ENCODE measurements at places on chromosomes 7 and 10.
A peak's percentile ranks its signal among the peaks of the same experiment; 100 is the strongest.

- no peak for DNase-seq
These were observed 135.1 kb upstream of the GHITM start for GRCh38 chr10:84004221-84004620.

DNA sequence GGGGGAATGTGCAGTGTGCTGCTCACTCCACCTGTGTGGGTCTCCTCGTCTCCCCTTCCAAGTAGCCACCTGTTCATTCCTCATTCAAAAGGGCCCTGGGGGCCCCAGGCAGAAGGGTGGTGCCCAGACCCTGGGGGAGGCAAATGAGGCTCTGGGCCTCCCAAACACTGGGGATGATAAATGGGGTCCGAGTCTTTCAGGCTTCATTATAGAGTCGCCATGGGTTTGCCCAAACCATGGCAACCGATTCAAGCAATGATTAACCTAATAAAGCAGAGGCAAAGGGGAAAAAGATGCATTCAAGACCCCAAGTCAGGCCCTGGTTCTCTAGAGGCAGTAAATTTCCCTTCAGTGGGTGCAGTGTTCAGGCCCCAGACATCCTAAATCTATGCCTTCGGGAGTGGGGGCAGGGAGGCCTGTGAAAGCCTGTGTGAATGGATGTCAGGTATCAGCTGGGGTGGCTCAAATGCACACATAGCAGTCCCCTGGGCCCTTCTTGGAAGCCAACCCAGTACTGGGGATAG is 10.4 kb downstream of the NEUROG3 start:
- DNase-seq = no peak

GRCh38 chr7:111678281-111678680 is 116.0 kb upstream of the IMMP2L start:
- no peak for DNase-seq

- DNase-seq = no peak
These were observed 11.8 kb downstream of the BTBD16 start for GRCh38 chr10:122282909-122283308.

GRCh38 chr10:21494191-21495001 is 31.1 kb downstream of the SKIDA1 start:
- peak; percentile 58 for DNase-seq

GRCh38 chr7:121307021-121307574 is 21.7 kb upstream of the WNT16 start:
- no peak for DNase-seq

GRCh38 chr7:93715234-93715633 is 140.7 kb upstream of the CALCR start:
- DNase-seq = peak; percentile 53

DNA sequence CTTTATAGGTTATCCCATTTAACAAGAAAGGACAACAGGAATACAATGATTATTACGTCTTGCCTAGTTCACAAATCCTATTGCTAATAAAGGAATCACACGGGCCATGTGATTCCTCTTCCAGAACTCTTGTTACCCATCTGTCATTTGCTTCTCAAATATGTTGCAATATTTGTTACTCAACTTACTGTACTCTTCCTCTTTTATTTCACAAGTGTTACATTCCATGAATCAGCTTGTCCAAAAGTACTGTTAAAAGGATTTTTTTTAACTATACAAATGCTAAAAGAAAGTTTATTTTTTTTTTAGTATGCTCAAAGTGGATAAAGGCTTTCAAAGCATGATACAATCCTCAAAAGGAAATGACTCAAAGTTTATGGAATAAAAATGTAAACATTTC is 3.9 kb upstream of the CD36 start:
- no peak for DNase-seq

- no peak for DNase-seq
These were observed 6.3 kb downstream of the RAPGEF5 start for GRCh38 chr7:22350466-22351328.

DNA sequence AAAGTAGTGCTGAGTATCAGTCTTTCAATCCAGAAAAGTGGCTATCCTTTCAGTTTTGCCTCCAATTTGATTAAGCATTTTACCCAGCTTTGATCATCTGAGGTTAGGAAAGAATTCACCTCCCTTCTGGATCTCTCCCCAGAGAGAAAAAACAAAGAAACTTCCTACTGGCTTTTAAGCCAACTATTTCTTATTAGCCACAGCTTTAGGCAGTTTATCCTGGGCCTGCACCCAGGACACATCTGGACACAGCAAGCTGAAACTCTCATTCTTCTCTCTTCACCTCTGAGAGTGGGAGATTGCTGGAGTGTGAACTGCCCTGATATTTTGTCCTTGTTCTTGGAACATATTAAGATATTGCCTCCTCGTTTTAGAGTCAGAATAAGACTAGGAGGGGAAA is 43.5 kb upstream of the LSM8 start:
- no peak for DNase-seq

GRCh38 chr7:57579454-57579853 is 129.5 kb downstream of the ZNF716 start:
- no peak for DNase-seq

DNA sequence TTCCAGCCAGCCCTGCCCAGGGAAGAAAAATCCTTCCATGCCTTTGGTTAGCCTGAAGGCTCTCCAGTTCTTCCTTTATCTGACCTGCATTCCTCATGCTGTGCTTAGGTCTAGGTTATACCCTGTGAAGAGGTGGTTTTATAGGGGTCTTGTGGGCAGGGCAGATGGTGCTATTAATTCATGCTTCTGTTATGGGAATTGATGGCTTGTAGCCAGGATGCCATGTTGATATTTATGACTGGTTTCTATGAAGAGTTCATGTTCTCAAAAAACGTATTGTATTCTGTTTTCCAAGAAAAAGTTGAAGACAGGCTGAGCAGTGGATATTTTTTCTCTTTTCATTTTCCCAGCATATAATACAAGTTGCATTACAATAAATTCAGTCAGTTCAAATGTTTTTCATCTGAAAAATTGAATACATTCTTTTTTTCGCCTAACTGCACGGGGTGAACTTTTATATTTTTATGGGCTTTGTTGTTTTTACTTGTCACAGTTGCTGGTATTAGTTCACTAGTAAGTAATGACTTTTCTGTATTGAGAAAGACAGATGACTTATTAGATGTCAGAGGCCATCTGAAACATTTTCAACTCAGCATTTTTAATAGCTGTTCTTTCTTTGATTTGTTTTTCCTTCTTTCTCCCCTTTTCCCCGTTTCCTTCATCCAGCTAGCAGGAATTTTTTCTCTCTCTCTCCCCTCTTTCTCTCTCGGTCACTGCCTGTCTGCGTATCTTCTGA is 322.8 kb downstream of the LRMDA start:
- DNase-seq = no peak

DNA sequence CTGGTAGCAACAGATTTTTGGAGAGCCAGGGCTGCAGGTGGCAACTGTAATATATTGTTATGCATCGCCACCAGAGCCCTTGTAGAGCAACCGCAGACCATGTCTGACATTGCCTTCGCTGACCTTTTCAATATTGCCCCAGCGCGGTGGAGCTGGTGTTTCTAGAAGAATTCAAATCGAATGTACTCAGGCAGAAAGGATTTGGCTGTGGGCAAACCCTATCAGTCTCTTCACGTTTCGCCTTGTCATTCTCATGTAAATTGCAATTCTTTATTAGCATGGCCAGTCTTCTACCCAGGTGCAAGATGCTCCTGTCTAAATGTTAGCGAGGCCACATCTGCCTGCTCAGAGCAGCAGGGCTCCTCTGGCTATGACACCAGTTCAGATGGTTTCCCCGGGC is 490.2 kb upstream of the AUTS2 start:
- DNase-seq = no peak

DNA sequence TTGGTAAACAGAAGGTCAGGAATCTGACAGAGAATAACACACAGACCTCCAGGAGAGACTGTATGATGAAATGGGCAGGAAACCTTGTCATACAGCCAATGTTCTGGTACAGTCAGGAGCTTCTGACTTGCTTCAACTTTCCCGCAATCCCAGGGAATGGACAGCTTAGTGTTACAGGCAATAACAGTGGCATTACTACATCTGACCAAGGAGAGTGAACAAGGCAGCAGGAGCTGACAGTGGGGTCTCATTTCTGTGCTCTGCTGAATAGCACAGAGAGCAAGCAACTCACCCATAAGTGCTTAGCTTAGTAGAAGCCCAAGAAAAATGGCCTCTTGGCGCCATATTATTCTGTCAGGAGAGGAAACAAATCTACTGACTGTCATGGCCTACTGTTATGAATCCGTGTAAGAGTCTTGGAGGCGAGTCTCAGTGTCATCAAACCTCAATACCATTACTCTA is 186.2 kb upstream of the MTPN start:
- DNase-seq = no peak

- no peak for DNase-seq
These were observed 992.7 kb upstream of the MBL2 start for GRCh38 chr10:53765311-53765710.

GRCh38 chr7:42926204-42926603 is 5.8 kb downstream of the PSMA2 start:
- no peak for DNase-seq

- no peak for DNase-seq
These were observed 26.8 kb downstream of the TLX1 start for GRCh38 chr10:101157756-101158458.

GRCh38 chr10:118012952-118013525 is 33.7 kb downstream of the RAB11FIP2 start:
- DNase-seq = no peak

GRCh38 chr7:832167-832967 is at the start of gene SUN1:
TSS of gene SUN1 (plus strand) at chr7:832476. CDS start at chr7:832525, 49 bp downstream.
- DNase-seq = peak; percentile 61

GRCh38 chr7:137716061-137716460 is 130.7 kb downstream of the DGKI start:
- no peak for DNase-seq

DNA sequence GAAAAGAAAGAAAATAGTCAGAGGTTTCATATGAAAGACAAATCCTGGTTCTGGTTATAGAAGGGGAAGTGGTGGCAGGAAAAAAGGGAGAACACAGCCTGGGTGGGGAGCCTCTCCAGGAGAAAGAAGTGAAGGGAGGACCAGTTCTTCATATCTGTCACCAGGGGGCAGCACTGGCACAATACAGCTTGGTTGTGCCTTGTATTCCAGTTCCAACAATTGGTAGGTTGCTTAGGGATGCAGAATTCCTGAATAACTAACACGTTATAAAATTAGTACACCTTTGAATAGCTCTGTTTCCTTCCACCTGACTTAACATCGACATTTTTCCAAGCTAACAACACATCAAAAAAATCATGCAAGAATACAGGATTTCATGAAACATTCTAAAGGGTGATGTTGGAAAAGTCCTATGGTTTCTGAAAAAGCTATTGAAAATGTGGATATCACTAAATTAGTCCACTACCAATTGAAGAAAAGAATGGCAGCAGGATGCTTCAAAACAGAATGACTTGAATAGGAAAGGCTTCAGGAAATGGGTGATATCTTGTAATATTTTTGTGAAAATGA is 52.9 kb downstream of the CYP26A1 start:
- no peak for DNase-seq

DNA sequence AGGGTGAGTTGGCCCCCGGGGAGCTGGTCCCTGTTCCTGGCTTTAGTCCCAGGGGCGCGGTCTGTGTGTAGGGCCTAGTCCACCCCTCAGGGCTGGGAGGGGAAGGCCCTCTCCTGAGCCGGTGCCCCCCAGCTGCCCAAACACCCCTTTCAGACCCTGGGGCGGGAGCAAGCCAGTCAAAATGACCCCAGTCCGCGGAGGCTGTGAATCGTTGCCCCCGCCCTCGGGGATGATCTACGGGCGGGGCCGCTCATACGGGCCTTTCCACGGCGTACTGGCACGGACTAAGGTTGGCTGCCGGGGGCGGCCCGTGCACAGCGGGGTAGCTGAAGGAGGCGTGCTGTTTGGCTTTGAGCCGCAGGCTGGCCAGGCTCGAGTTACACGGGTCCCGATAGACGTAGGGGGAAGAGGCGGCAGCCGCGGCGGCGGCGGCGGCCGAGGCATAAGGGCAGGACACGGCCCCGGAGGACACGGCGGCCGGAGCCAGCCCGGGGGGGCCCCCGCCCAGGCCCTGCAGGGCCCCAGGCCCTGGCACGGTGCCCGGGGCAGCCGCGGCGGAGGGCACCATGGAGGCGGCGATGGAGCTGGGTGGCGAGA is 4.3 kb downstream of the ELOVL3 start:
- peak; percentile 82 for DNase-seq

DNA sequence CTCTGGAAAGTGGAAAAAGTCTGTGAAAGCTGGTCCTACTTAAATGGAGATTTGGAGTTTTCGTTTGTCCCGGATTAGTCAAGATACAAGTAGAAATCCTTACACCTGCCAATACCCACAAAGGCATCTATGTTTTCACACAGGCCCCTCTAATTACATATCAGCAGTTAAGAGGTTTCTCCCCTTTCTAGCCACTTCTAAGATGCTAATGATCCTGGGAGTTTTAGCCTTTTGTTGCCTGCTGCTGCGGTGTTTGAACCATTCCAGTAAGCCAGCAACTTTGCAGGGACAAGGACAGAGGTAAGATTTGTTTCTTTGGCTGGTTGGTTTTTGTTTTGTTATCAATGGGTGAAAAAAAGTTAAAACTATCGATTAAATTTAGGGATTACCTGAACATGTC is 5.8 kb upstream of the C1QL3 start:
- DNase-seq = no peak

DNA sequence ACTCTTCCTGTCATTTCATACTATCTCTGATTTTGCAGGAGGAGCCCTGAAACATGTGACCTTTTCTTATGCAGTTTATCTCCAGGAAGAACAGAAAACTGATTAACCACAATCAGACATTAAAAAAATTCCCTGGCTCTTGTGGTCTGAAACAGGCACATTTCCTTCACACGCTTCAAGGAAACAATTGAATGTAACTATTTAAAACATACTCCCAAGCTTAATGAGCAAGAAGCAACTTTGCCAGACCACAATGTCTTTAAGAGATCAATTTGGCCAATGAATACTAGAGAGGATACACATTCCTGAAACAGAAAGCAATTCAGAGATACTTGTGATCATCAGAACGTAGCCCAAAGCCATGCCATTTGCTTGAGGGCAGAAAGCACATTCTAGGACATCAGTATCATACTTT is 65.8 kb downstream of the PIP4K2A start:
- DNase-seq = no peak

DNA sequence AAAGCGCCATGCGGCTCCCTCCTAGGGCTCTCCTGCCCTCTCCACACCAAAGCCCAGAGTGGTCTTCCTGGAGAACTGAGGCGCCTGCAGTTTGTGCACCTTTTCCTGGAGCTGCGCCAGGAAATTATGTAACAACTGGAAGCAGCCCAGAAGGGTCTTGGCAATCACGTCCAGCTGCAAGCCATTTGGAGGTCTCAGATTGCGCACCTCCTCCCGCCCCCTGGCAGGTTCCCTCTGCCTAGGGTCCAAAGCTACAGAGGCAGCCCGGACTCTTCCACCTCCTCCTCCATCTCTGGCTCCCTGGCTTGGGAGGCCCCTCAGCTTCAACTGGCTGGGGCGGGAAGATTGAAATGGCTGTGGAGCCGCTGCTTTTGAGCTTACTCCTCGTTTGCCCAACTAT is 34.0 kb upstream of the SFTPD start:
- DNase-seq = peak; percentile 75

GRCh38 chr10:5041471-5042023 is 37.9 kb upstream of the AKR1C2 start:
- DNase-seq = no peak

- no peak for DNase-seq
These were observed 50.6 kb upstream of the SRPK2 start for GRCh38 chr7:105439174-105439893.

- no peak for DNase-seq
These were observed 66.5 kb downstream of the ASB13 start for GRCh38 chr10:5599613-5600520.

GRCh38 chr7:137130751-137131158 is 212.8 kb downstream of the PTN start:
- DNase-seq = no peak

- DNase-seq = peak; percentile 39
These were observed 45.2 kb upstream of the TMEM213 start for GRCh38 chr7:138752518-138753149.

GRCh38 chr10:89959433-89960110 is 258.2 kb downstream of the KIF20B start:
- DNase-seq = no peak
